ENCODE measurements at places on chromosomes 11 and 22.

GRCh38 chr11:134488913-134489312 is 76.9 kb upstream of the B3GAT1 start:
- no peak for DNase-seq

GRCh38 chr11:22192642-22193347 is at the start of gene ANO5:
TSS of gene ANO5 (plus strand) at chr11:22193085. CDS start at chr11:22193493, 408 bp downstream.
- DNase-seq = no peak

DNA sequence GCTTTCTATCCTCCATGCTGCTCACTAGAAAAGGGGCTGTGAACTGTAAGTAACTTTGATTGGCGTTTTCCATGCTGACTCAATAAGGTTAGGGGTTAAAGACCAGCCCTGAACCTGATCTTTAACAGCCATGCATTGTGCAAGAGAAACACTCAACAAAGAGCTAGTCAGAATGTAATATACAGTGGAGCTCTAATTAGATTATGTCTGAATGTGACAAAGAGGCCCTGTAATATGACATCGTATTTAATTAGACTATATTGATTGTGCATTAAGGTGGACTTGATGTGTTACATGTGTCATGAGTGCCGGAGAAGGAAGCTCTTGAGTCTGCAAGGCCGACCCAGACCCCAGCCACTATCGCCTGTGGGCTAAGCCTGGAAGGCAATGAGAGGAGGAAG is 70.5 kb downstream of the PKNOX2 start:
- no peak for DNase-seq

DNA sequence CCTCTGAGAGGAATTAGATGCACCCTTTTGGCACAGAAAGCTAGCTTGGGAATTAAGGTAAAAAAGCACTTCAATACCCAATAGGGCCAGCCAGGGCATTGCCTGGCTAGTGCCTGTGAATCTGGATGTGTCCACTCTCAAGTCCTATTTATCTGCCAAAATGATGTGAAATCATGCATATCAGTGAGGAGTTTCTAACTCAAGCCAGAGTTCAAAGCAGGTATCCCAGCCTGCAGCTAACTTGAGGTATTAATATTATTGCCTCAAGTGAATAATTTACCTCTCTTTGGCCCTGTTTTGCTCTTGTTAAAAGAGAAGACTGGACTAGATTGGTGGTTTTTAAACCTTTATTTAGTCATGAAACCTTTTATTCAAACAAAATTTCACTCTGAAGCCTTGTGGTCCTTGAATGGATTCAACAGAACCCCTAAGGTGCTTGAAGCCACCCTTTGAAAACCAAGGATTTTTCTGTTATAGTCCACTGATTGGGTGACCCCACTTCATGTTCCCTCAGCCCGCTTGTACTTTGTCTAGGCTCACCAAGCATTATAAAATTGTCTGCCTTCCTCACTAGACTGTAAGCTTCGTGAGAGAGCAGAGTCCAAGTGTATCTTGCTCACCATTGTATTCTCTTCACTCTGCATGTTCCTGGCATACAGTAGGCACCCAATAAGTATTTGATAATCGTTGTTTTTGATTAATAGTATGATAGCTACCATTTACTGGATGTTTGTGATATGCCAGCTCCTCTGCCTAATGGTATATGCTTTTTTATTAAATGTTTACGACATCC is 4.5 kb downstream of the RNF121 start:
- DNase-seq = no peak

GRCh38 chr11:34707462-34707840 is 86.6 kb downstream of the EHF start:
- DNase-seq = no peak

GRCh38 chr11:122791836-122792235 is 46.5 kb upstream of the CRTAM start:
- DNase-seq = no peak

DNA sequence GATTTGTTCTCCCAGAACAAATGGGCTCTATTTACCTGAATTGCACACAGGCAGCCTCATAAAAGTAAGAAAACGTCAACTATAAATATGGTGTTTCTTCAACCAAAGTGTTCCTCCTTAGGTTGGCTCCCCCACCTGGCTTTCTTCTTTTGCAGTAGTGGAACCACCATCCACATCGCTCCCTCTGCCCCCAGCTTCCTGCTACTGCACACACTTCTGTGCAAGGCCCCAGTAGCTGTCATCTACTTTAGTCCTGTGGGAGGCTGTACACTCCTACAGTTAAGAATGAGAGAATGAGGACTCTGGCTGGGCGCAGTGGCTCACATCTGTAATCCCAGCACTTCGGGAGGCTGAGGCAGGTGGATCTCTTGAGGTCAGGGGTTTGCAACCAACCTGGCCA is 89.5 kb downstream of the BMAL1 start:
- no peak for DNase-seq

DNA sequence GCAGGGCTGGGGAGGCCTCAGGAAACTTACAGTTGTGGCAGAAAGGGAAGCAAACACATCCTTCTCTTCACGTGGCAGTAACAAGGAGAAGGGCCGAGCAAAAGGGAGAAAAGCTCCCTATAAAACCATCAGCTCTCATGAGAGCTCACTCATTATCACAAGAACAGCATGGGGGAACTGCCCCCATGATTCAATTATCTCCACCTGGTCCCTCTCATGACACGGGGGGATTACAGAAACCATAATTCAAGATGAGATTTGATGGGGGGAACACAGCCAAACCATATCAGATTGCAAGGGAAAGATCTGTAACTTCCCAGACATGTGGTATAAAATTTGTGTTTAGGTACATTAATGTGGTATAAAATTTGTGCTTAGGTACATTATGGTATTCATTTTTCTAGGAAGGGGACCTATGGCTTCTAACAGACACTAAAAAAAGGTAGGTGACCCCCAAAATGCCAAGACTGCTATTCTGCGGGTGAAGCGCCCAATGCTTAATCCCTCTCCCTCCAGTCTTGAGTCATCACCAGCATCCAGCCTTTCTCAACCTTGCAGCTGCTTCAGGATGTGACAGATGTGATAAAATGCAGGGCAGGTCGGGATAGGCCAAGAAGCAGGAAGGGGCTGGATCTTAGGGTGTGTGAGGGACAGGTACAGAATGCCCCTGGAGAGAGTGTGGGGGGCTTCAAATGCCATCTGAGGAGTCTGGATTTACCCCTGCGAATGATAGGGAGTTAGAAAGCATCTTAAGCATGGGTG is 57.7 kb upstream of the AMPD3 start:
- DNase-seq = no peak

DNA sequence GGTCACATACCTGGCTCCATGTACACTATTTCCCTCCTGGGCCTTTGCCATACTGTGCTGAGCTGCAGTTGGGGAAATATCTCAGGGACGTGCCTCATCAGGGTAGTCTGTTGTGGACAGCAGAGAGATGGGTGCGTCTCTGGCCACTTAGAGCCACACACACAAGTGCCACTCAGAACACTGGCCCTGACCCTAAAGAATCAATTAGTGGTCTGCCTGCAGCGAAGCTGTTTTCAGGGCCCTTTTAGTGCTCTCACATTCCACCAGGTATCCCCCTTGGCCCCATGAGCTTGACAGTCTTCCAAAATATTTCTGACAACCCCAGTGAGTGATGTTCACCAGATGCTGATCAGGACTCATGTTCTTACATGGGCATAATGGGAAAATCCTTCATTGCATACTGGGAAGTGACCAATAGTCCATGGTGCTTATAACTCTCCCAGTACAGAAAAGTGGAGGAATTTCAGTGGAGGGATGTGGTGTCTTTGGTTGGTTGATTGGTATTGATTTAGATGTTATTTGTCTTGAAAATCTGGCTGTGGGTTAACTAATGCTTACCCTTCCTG is 66.1 kb downstream of the ME3 start:
- DNase-seq = no peak

Data from stimulated activated CD4-positive, alpha-beta T cell treated with anti-CD3 and anti-CD28 coated beads, Interleukin-1b, Interleukin-23, amount 100 ng/mL, for 1 hour (primary cell).